Activated T-cell treated with anti-CD3 and anti-CD28 coated beads for 24 hours (primary cell): ENCODE measurements at places on chromosomes 1 and 21.

GRCh38 chr1:235906436-235906835 is 39.7 kb upstream of the LYST start:
- DNase-seq = no peak

DNA sequence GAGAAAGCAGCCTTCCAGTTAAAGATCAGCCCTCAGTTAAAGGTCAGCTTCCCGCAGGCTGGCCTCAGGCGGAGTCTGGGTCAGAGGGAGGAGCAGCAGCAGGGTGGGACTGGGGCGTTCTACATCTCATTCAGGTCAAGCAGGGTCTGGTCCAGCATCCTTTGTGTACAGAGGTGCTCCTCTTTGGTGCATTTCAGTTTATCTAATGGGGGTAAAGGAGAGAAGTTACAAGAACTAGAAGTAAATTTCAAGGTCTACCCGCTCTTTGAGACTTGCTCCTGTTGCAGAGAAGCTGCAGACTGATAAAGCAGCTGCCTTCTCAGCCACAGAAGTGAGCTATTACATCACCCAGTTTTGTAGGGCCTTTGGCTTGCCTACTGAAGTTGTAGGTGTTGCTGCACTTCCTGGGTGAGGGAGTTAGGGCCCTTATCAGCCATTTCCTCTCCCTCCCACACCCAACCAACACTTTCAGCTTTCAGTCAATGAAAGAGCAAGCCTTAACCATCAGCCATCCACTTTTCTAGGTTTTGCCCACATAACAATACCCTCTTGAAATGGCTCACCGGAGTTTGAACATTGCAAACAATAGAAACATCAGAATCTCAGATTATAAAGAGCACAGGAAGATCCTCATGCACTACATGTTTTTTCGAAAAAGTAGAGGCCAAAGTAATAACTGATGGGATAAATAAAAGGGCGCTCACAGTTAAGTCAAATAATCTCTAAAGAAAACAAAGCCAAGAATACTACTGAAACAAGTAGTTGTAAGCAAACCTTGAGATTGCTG is 2.8 kb upstream of the NUP210L start:
- peak; percentile 61 for DNase-seq

- DNase-seq = no peak
Observed at GRCh38 chr1:156119503-156120209, 5.1 kb downstream of the LMNA start.

DNA sequence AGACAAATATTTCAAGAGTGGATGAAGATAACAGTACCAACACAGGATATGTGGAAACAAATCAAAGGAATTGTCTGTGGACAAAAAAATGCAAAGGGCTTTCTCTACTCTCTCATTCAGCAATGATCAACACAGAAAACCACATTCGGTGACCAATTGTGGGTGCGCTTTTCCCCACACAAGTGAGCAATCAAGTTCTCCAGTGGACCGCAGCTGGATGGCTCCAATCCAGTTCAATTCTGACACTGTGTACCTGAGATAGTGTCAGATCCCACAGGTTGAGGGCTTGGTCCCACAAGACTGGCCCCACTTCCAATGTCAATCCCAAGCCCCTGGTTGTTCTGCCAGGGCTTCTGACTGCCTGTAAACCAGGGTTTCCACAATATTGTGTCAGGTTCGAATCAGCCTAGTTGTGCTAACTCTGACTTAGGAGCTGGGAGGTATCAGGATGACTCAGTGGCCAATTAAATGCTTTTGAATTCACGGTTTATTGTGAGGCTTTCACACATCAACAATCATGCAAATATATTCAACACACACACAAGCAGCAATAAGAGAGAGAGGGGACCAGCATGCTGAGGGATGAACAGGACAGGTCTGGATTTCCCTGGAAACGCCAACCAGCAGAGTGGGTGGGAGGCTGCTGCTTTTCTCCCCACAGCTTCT is 87.0 kb upstream of the BTG3 start:
- no peak for DNase-seq

- peak; percentile 55 for DNase-seq
Observed at GRCh38 chr1:224183591-224184312, 712 bp downstream of the DEGS1 start.

GRCh38 chr1:28280501-28280900 is 21.2 kb downstream of the SESN2 start:
- DNase-seq = no peak

GRCh38 chr1:10152709-10153284 is 57.6 kb upstream of the KIF1B start:
- peak; percentile 12 for DNase-seq

DNA sequence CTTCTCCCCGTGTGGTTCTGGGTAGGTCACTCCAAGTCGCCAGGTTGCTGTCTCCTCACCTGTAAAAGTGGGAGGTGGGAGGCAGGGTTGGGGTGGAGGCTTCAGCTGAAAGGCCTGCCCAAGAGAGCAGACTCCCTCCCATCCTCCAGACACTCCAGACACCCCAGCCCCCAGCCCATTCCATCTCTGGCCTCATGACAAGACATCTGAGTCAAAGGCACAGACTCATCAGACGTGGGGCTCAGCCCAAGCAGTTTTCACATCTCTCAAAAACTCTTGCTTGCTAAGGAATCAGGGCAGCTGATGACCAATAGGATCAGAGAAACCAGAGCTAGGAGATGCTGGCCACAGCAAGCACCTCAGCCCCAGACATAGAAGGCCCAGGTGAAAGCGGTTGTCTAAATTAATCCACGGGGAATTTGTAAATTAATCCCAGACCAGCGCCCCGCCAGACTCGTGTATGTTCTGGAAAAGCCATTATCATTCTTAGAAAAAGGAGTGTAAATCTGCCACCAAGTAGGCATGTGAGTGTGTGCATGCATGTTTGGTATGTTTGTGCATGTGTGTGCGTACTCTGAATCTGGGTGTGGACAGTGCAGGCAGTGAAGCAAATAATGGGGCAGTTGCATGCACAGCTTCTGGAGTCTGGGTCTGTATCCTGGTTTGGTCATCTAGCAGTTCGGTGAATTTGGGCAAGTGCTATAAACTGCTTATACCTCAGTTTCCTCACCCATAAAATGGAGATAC is 55.2 kb downstream of the KCND3 start:
- no peak for DNase-seq

- DNase-seq = no peak
Observed at GRCh38 chr1:222994511-222995235, 148.4 kb downstream of the TLR5 start.

DNA sequence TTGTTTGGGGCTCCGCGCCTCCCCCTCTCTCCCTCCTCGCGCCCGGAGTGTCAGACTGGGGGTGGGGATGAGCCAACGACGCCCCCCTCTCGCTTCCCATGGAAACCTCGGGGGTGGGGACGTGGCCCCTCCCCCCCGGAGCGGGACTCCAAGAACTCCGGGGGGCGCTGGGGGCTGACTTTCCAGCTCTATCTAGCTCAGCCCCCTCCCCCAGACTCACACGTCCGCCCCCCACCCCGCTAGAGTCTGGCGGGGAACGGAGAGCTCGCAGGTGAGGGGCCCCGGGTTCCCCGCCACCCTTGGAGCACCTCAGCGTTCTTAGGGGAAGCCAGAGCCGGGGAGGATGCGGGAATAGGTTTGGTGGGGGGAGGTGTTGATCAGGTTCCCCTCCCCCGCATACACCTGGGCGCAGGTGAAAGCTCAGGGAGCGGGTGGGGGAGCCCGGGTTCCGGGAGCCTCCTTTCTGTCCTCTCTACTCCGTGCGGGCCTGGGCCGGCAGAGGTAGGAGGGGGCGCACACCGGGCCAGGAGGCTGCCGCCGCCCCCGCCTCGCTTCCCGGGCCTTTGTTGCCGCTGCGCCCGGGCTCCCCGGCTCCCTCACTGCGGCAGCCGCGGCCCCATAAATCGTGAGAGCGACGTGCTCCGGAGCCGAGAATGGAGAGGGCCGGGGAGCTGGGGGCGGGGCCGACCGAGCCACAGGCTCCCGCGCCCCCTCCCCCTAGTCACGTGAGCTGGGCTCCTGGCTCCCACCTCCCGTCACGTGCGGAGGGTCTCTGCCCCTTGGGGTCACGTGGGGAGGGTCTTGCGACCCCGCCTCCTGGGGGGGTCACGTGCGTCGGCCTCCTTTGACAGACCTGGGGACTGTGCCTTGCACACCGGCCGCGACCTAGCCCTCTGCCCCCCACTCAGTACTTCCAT is 1.9 kb downstream of the EFNA3 start:
- DNase-seq = no peak

DNA sequence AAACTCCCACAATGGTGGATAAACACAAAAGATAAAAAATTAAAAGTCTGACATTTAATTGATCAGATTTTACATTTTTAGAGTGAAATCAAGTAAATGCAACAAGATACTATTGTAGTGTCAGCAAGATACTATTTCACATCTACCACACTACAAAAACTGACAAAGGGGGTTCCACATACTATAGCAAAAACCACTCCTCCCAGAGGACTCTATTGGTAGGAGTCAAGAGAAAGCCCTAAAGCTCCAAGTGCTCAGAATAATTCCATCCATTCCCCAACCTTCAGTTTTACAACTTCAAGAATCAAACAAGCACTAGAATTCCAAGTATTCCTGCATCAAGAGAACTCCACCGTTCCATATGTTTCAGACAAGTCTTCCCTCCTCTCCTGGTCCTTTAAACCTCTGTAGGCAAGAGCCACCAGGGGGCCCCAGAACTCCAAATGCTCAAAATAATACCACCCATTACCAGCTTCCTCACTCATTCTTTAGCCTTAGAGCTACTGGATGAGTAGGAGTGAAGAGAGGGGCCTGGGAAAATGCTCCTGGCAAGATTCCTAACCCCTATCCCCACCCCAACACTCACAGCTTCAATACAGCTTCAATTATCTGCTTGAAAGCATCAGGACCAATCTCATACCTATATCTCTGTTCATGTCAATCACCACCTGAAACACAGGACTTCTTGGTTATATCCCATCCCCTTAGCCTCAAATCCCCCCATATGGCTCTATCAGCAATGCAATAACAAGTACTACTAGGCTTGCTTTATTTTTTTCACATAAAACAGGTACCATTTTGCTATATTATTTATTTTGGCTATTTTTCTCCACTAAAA is 9.9 kb downstream of the TOR1AIP2 start:
- DNase-seq = peak; percentile 29

GRCh38 chr21:29481641-29482040 is 182.9 kb downstream of the BACH1 start:
- no peak for DNase-seq

- DNase-seq = no peak
Observed at GRCh38 chr1:85134583-85135391, 66.0 kb downstream of the SYDE2 start.

GRCh38 chr1:233443040-233443760 is 115.7 kb downstream of the MAP3K21 start:
- no peak for DNase-seq

DNA sequence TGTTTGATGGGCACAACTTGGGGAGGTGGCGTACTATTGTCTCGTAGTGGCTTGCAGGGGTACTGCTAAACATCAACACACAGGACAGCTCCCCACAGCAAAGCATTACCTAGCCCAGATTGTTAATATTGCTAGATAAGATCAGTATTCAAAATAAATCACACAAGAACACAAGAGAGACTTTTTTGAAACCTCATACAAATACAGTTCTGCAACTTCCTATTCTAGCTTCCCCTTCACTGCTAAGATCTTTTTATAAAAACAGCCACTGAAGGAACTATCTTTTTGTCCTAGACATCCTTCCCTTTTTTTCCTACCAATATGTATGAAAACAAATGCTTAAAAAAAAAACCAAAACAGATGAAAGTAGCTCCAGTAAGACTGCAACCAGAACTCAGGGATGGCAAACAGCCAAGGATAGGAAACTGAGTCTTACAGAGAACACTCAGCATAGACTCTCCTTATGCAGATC is 137.8 kb upstream of the KRTAP19-8 start:
- DNase-seq = no peak

- no peak for DNase-seq
Observed at GRCh38 chr1:42593486-42594100, 64.6 kb upstream of the PPIH start.

DNA sequence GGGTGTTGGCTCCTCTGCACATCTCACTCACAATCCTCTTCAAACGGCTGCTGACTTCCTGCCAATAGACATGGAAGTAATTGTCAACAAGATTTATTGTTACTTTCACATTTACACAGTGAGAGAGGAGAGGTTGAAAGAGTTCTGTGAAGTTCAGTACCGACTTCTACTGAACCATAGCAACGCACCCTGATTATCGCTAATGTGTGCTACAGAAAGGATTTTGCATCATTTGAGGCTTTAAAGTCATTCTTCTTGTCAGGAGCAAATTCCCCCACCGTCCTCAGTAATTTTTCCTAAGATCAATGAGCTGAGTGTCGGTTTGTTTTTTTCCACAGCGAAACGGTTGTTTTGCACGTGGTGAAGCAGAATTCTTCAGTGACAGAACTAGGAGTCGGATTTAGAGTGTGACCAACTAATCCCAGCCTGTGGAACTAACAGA is 361.0 kb downstream of the ADGRL2 start:
- DNase-seq = no peak

- DNase-seq = no peak
Observed at GRCh38 chr1:239354231-239354630, 32.1 kb upstream of the CHRM3 start.

DNA sequence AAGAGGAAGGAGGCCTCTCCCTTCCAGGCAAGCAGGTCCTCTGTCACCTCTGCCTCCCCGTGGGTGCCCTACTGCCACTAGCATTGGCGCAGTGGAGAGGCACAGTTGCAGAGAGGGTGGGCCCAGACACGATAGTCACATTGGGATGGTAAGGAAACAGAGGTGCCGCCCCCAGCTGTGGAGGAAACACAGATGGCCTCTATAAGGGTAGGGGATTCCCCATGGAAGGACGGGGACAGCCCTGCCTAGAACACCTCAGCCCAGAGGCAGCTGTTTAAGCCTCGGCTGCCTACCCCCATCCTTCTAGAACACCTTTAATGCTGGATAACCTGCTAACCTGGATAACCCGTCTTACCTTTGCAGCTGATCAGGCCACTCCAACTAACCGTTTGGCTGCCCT is 65.7 kb upstream of the CNTN2 start:
- DNase-seq = no peak

- no peak for DNase-seq
Observed at GRCh38 chr1:26666855-26667254, 29.0 kb upstream of the ARID1A start.

DNA sequence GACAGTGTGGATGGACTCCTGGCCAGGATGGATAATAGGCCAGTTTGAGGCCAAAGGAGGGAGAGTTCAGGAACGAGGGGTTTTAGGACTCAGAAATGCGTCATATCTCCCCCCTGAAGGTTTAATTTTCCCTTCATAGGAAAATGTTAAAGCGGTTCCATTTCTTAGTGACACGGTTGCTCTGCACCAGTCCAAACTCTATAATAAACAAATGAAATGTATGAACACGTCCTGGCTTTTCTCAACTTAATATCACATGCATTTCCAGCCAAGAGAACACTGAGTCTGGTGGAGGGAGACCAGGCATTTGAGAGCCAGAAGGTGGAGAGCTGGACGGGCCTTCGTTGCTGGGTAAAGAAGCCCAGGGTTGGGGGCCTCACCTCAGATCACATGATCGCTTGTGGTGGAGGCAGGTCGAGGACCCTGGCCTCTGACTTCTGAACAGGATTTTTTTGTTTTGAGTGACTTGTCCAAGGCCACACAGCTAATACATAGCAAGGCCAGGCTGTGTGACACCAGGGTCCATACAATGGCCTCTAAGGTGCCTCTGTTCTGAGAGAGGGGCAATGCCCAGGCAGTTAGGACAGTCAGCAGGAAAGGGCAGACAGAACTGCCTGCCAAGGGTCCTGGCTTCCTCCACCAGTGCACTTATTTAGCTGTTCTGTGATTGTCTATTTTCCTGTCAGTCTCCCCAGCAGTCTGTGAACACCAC is 11.4 kb downstream of the SLC1A7 start:
- DNase-seq = no peak

GRCh38 chr1:213622365-213623063 is 365.3 kb upstream of the PROX1 start:
- DNase-seq = no peak

GRCh38 chr1:209509039-209509438 is 74.5 kb upstream of the CAMK1G start:
- DNase-seq = no peak

- DNase-seq = peak; percentile 24
Observed at GRCh38 chr21:41369920-41370839, 8.4 kb downstream of the MX2 start.
